Activated CD4-positive, alpha-beta memory T cell treated with anti-CD3 and anti-CD28 coated beads for 36 hours (primary cell): ENCODE measurements at places on chromosomes 11 and 22.
A peak's percentile ranks its signal among the peaks of the same experiment; 100 is the strongest.

- peak; percentile 14 for DNase-seq
These were observed 745 bp downstream of the NCAM1 start for GRCh38 chr11:112961751-112962578.

DNA sequence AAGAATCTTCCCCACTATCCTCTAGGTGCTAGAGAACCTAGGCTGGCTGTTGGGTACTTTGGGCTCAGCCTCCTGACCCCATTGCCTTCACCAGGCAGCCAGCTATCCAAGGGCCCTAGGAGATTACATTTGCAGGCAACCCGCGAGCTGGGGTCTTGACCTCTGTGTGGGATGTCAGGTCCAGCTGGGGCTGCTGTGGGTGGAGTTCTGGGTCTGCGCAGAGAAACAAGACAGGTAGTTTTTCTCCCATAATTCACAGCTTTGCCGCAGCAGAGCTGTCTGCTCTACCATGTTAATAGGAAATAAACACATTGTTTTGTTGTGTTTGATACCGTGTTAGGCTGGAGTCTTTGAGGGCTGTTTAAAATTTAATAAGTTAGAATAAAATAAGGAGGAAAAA, 142.8 kb upstream of the PLET1 start:
- DNase-seq: no peak

DNA sequence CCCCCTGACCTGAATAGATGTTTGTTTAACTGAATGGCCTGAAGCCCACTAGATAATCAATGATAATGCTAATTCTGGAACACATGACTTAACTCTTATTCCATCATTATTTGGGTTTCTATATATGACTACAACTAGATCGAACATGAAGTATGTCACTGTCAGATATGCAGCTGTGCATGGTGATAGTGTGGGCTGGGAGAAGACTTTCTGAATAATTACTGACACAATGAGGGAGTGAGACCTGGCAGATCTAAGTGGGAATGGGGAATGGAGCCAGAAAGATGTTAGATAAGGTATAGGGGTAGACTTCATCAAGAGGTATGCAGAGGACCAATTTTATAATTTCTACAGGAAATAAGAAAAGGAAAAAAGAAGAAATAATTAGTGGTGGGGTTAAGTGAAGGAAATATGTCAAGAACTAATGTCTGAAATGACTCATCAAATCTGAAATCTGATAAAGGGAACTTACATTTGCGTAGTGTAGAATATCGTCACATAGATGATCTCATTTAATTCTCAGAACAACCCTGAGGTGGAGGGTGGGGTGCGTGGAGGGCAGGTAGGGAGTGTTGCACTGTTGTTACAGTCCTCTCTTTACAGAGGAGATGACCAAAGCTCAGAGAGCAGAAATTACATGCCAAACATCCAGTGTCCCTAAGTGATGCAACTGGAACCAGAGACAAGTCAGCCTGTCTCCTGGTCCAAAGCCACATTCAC, 68.2 kb upstream of the EED start:
- peak; percentile 83 for DNase-seq

GRCh38 chr11:116330439-116331185, 442.2 kb downstream of the BUD13 start:
- DNase-seq: no peak

DNA sequence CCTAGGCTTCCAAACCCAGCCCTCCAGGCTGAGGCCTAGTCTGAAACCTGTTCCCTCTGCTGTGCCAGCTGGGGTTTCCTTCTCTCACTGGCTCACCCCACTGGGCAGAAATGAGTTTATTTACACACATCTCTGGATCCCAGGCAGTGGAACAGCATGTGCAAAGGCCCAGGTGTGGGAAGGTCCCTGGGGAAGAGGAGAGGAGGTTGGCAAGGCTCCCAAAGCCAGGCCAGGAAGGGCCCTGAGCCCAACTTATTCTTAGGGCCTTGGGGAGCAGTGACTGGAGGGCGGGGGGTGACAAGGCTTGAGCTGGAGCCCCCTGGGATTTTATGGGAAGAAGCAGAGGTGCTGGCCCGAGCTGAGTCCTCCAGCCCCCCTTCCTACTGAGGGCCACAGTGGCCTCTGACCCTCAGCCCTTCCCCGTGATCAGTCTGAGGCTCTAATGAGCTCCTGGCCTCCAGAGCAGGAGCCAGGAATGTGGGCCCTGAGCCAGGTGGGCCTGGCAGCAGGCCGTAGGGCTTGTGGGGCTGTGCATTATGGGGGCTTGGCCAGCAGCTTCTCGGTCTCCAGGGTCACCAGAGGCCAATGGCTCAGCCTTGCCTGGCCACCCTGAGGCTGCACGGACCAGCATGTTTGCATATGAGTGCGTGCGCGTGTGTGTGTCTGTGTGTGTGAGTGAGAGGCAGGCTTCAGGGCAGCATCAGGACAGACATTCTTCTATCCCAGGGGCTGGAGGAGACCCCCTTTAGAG, 2.9 kb downstream of the MYO7A start:
- no peak for DNase-seq

GRCh38 chr22:45102896-45103420, 60.8 kb upstream of the NUP50 start:
- no peak for DNase-seq
